ENCODE measurements at places on chromosomes 3 and 15.

GRCh38 chr15:64892847-64893403 lies 18.8 kb upstream of the ANKDD1A start:
- DNase-seq = no peak

DNA sequence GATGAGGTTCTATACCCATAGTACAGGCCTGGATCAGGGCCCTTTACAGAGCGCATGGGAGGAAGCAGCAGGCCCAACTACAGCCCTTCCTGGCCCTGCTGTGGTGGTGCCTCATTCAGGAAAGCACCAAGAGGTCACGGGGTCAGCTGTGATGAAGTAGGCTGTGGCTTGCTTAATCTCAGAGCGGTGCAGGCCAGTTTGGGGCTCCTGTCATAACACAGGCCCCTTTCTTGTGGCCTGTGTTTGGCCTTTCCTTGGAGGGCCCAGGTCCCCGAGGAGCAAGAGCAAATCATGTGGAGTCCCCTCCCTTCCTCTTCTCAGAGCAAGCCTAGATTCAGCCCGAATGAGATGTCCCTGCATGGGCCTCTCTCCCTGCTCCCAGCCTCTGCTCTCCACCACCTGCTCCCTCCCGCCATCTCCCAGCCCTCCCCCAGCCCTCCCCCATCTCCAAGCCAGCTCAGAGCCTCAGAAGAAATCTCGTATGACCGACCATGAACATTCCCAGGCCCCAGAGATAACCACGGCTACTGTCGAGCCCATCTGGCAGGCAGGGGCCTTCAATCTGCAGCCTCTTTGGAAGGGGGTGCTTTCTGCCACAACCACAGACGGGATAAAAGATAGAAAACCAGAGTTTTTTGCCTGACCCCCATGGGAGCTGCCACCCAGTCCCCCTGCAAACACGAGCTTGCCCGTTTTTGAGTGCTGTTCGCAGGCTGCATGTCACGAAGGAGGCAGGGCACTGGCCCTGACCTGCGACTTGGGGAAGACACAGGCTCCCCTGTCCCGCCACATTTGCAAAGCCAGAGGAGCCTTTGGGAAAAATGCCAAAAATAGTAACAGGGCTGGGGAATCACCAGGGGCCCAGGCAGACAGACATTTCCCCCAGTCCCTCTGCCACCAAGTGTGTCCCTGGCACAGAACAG lies 32.3 kb upstream of the DUSP7 start:
- no peak for DNase-seq

DNA sequence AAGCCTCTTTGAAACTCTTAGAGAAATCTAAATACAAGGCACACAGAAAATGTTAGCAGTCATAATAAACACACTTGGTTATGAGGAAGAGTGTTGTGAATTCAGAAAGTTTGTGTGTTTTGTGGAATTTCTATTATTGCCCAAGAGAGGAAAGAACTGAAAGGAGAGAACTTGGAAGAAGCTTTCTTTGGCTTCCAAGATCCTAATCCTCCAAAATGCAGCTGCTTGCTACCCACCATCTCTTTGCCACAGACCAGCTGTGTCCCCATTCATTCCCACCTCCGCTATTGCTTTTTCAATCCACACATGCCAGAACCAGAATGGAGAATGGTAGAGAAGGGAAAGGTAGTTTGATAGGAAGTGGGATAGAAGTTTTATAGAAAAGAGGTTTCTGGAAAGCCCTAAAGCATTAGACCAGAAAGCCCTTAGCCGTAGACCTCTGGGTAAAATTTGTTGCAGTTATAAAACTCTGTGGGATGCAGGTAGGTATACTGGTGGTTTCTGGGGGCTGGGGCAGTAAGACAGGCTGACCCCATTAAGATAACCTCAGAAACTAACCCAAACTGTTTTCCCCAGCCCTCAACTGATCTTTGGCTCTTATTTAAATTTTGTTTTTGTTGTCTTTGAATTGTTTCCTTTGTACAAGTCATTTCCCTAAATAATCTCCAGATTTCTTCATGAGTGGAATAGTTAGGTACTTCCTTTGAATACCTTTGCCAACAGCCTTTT lies 108.5 kb downstream of the FILIP1L start:
- DNase-seq = no peak

GRCh38 chr15:30046430-30046829 lies 36.3 kb upstream of the GOLGA8J start:
- DNase-seq = no peak

DNA sequence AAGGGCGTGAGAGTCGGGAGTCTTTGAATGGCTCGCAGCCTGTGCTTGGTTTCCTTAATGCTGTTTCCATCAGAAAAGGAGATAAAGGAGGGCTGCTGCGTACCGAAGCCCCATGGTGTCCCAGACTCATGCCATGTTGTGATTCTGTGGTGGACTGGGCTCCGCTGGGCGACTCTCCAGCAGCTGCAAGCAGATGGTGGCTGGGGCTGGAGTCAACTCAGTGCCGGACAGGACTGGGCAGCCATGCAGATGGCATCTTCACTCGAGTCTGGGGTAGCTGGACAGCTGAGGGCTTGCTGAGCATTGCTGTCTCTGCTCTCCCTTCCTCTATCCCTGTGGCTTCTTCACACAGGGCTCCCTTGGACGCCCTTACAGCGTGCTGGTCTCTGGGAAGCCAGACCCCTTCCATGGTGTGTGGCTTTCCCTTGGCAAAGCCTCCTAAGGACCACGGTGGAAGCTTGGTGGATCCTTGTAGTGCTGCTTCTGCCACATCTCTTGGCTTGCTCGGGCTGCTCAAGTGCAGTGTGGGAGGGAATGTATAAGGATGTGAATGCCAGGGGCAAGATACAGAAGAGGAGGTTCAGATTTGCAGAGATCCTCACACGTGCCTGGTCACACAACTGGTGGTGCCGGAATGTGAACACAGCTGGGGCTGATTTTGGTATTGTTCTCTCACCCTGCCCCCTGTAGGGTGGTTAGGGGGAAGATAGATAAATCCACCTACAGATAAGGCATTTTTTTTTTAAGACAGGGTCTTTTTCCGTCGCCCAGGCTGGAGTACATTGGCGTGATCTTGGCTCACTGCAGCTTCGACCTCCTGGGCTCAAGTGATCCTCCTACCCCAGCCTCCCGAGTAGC lies 9.0 kb downstream of the NIPA1 start:
- no peak for DNase-seq

DNA sequence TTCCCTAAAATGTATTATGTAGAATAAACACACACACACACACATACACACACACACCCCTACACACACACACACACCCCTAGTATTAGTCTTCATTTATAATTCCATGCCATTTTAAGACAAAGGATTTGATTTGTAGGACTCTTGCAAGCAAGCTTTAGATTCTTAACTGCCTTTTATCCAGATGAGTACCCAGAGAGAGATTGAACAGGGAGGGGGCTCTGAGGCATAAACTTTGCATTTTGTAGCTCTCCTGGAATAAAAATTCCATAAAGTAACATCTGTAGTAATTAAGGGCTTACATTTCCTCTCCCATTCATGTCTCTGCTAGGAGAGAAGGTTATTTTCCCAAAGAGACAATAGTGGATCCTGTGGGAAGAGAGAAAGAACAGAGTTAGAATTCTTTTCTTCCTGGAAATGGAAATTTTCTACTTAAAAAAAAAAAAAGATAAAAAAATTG lies 479.4 kb downstream of the RBMS3 start:
- DNase-seq = no peak

- no peak for DNase-seq
Measured at GRCh38 chr15:92429378-92430068, 35.8 kb downstream of the ST8SIA2 start.

DNA sequence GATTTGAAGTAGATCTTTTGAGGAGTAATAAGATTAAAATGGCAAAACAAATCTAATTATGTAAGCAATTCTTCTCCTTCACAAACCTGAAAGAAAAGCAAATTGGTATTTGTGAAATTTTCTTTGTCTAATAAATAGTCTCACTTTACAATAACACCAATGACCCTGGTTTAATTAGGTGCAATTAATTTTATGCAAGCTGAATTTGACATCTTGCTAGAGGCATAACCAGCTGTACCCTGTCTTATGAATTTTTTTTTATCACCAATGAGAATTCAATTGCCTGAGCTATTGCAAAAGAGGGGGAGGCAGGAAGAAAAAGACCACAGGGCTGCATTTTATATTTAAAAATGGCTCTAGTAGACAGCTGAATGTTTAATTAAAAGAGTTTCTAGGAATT lies 113.5 kb upstream of the IL12A start:
- no peak for DNase-seq

DNA sequence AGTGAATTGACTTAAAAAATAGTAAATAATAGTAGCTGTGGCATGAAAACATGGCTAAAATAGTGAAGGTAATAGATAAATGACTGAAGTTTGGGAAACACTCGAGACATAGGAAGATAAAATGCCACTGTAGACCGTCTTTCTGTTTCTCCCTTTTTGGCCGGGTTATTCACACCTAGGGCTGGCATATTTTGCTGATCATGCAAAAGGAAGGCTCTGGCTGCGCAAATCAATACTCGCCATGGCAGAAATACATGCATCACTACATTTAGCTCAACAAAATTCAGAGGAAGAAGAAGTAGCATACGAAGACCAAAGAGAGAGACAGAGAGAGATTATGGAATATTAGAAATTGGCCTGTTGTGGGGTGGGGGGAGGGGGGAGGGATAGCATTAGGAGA lies 242.2 kb upstream of the KBTBD8 start:
- DNase-seq = no peak

DNA sequence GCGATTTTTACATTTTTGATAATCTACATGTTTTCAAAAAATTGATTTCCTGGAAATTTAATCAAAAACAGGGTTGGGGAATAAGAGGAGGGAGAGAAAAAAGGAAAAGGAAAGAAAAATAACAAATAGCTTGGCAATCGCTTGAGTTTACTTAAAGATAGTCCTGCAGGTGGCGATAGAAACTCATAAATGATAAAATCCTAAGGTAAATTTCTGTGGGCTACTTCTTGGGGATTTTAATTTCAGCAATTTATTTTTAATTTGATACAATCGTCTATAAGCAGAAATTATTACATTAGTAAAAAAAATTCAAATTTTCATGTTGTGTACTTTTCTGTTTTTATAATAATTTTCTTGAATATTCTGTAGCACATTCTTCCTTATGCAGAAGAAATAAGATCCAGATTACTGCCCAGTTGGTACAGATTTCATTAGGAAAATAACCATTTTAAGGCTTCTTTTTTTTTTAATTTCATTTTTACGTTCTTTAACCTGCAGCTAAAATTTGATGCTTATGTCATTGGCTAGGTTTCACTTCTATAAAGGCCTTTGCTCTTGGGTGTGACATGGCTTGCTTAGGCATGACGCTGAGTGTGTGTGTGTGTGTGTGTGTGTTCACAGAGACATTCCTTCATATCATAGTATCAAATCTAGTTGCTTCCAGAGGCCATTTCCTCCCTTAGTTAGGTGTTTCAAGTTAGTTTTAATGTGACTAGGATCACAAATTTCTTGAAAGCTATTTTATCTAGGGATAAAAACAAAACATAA lies 181.8 kb downstream of the MCTP2 start:
- DNase-seq = no peak

DNA sequence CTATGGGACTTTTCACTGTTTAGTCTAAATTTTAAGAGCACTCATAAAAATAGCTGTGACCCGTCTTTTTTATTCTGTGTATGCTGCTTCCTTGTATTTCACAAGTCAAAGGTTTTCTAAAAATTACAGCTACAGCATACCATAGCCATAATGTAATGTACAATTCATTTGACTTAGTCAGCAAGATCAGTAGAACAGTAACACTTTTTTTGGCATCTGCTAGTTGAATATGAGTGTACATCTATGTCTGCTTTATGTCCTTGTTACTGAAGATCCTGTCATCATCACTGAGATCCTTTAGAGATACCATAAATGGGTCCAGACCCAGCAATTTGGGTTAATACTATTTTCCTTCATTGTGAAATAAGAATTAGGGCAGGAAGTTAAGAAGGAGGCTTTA lies 42.2 kb downstream of the CMSS1 start:
- DNase-seq = no peak

- DNase-seq = no peak
Measured at GRCh38 chr15:57994221-57995049, 71.1 kb downstream of the ALDH1A2 start.

DNA sequence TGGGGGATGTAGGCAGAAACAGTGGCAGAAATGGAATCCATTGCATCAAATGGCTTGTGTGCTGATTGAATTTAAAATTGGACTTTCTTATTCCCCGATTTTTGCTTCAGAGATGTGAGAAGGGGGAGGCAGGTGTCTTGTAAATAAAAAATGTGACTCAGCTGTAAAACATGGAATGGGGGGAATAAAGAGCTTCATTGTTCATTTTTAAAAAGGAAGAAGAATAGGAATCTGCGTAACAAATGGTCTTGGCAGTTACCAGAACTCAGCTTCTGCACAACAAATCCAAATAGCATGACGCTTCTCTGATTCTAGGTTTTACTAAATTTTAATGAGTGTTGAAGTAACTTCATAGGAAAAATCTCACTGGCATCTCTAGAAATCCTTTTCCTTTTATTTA lies 323.9 kb upstream of the GBE1 start:
- no peak for DNase-seq

GRCh38 chr3:69231929-69232440 lies 109.6 kb upstream of the LMOD3 start:
- no peak for DNase-seq

DNA sequence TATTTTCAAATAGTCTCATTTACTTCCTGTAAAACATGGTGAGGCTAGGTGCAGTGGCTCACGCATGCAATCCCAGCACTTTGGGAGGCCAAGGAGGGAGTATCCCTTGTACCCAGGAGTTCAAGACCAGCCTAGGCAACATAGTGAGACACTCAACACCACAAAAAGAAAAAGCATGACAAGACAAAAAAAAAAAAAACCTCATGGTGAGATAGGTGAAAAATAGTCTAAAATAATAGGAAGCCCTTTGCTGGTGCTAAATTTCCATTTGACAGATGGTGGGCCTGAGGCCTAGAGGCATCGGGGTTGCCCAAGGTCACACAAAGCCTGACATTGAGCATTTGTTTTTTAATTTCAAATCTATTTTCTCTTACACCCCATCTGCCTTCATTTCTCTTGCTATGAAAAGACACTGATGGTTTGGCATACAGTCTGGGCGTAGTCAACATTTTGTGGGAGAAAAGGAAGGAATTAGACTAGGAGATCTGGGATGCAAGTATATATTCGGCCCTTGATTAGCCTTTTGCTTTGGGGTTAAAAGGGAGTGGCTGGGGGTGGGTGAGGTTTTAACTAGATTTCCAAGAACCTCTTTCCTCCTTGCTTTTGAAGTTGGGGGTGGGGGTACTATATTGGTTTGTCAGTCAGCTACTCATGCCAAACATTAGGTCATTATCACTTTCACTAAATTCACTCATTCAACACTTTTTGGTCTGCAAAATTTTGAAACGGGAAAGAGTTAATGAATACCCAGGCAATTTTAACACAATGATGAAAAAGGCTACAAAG lies 11.3 kb downstream of the RAB8B start:
- no peak for DNase-seq

GRCh38 chr3:148643389-148643840 lies 54.3 kb upstream of the AGTR1 start:
- no peak for DNase-seq

- DNase-seq = no peak
Measured at GRCh38 chr3:52202384-52203077, 4.6 kb downstream of the ALAS1 start.

DNA sequence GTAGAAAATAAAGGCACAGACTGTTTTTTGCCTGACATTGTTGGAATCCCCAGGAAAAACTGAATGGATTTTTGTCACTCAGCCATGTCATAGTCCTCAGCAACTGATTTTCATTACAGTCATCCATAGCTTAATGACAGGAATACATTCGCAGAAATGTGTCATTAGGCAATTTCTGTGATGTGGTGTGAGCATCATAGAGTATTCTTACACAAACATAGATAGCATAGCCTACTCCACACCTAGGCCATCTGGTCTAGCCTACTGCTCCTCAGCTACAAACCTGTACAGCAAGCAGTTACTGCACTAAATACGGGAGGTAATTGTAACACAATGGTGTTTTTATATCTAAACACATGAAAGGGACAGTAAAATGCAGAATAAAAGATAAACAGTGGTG lies 34.4 kb upstream of the FBN1 start:
- no peak for DNase-seq

Data from hippocampal formation (tissue), 2 donors.